ENCODE measurements at places on chromosomes 11 and 22. TPM values are rescaled to one million over a fixed set of nuclear protein-coding genes. Genes with fewer than 3 reads are reported as not detected.

Gene OR52N2
- total RNA-seq = not detected

Gene CASP5
- not detected for total RNA-seq

Gene HBB
- total RNA-seq = not detected

Gene NCAM1
- total RNA-seq = 121 TPM

- H3K27me3 ChIP-seq = no peaks in the 10 kb centered on the region
- H3K27ac ChIP-seq = no peak overlapping the region
- H3K4me3 ChIP-seq = no peak overlapping the region
- no peak for DNase-seq
Observed at GRCh38 chr22:30940685-30941362, 27.8 kb downstream of the MORC2 start.

- no peaks in the 10 kb centered on the region for H3K4me1 ChIP-seq
- no peak overlapping the region for H3K4me3 ChIP-seq
- no peak overlapping the region for H3K27ac ChIP-seq
- no peaks in the 10 kb centered on the region for H3K36me3 ChIP-seq
Observed at GRCh38 chr11:125949271-125950177, 3.7 kb downstream of the VSIG10L2 start.

- no peaks in the 10 kb centered on the region for H3K27me3 ChIP-seq
- H3K36me3 ChIP-seq = no peaks in the 10 kb centered on the region
- peaks cover 8% of the 10 kb centered on the region for H3K4me1 ChIP-seq
- no peak overlapping the region for H3K4me3 ChIP-seq
Observed at GRCh38 chr11:87198266-87198881, 160.6 kb downstream of the TMEM135 start.

All from tibial nerve (tissue), 4 donors.